ENCODE measurements at places on chromosomes 7 and 10.

- peak overlapping the region; percentile 26 for H3K4me3 ChIP-seq
These were observed 180.1 kb downstream of the ARID5B start for GRCh38 chr10:62081341-62082270.

- H3K36me3 ChIP-seq: no peaks in the 10 kb centered on the region
- H3K27ac ChIP-seq: peak overlapping the region; percentile 96
- no peaks in the 10 kb centered on the region for H3K27me3 ChIP-seq
- peak overlapping the region; percentile 62 for H3K4me3 ChIP-seq
- H3K4me1 ChIP-seq: peaks cover 46% of the 10 kb centered on the region
- no peak for DNase-seq
These were observed 19.1 kb upstream of the KLF6 start for GRCh38 chr10:3803927-3804741.

GRCh38 chr7:132255898-132256297, 320.4 kb downstream of the PLXNA4 start:
- H3K27ac ChIP-seq: no peak overlapping the region
- DNase-seq: no peak
- peaks cover 14% of the 10 kb centered on the region for H3K4me1 ChIP-seq
- H3K27me3 ChIP-seq: no peaks in the 10 kb centered on the region
- H3K4me3 ChIP-seq: no peak overlapping the region

DNA sequence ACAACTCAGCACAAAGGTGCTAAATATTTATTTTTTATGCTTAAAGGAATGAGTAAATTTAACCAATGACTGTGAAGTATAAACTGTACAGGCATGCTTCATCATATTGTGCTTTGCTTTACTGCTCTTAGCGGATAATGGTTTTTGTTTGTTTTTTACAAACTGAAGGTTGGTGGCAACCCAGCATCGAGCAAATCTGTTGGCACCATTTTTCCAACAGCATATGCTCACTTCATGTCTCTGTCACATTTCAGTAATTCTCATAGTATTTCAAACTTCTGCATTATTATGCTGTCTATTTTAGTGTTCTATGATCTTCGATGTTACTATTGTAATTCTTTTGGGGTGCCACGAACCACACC, 22.8 kb downstream of the BRAF start:
- H3K4me1 ChIP-seq: peaks cover 20% of the 10 kb centered on the region
- no peak overlapping the region for H3K27ac ChIP-seq
- no peak for DNase-seq
- no peak overlapping the region for H3K4me3 ChIP-seq

- peaks cover 4% of the 10 kb centered on the region for H3K4me1 ChIP-seq
- H3K27ac ChIP-seq: no peak overlapping the region
- H3K27me3 ChIP-seq: no peaks in the 10 kb centered on the region
- no peaks in the 10 kb centered on the region for H3K36me3 ChIP-seq
- no peak for DNase-seq
These were observed 100.7 kb upstream of the INHBA start for GRCh38 chr7:41803569-41803968.

DNA sequence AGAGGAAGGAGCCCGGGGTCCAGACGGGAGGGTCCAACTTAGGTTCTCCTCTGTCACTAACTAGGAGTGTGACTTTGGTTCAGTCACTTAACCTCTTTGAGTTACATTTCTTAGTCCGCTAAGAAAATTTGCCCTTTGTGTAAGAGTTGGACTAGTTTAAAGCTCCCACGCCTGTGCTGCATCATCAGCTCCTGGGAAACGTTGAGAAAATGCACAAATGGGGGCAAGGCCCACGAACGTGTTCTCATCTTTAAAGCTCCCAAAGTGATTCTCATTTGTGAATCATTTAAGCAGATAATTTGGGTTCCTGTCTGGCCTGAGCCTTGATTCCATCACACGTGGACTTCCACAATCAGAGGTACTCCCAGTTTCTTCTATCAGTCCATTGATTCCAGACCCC, 6.3 kb downstream of the ZNF467 start:
- peaks cover 87% of the 10 kb centered on the region for H3K27me3 ChIP-seq
- H3K27ac ChIP-seq: no peak overlapping the region
- H3K36me3 ChIP-seq: peaks cover 6% of the 10 kb centered on the region
- peaks cover 10% of the 10 kb centered on the region for H3K4me1 ChIP-seq

DNA sequence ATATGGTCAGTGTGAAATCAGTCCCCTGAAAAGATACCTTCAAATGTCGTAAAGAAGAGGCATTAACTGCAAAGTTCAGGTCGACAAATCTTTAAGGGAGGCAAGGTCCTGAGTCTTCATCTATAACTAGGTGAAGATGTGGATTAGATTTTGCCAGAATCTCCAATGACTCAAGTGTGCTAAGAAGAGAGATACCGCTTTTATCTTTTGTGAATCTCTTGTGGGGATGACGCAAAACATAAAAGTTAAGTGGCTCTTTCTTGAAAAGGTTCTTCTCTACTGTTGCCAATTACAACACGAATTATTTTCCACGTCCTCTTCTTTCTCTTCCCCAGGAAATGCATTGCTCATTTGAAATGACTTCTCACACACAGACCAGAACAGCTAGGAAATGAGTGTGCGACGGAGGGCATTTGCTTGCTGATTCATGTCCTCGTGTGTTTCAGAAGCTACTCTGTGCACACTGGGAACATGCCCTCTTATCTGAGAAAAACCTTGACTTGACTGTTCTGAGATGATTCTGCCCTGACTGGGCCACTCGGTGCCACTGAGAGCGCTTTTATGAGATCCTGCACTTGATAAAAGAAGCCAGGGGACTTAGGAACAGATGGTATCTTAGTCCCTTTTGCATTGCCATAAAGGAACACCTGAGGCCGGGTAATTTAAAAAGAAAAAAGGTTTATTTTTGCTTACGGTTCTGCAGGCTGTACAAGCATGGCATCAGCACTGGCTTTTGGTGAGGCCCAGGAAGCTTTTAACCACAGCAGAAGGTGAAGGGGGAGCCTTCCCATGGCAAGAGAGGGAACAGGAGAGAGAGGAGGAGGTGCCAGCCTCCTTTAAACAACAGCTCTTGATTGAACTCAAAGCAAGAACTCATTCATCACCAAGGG, 169.5 kb upstream of the PFKP start:
- peaks cover 2% of the 10 kb centered on the region for H3K27me3 ChIP-seq
- DNase-seq: no peak
- H3K4me3 ChIP-seq: no peak overlapping the region
- no peaks in the 10 kb centered on the region for H3K36me3 ChIP-seq

- no peaks in the 10 kb centered on the region for H3K27me3 ChIP-seq
- no peak overlapping the region for H3K4me3 ChIP-seq
- H3K4me1 ChIP-seq: peaks cover 19% of the 10 kb centered on the region
- no peak overlapping the region for H3K27ac ChIP-seq
- DNase-seq: no peak
These were observed 33.4 kb downstream of the XPNPEP1 start for GRCh38 chr10:109889867-109890266.

- H3K4me1 ChIP-seq: no peaks in the 10 kb centered on the region
- H3K4me3 ChIP-seq: no peak overlapping the region
- no peak overlapping the region for H3K27ac ChIP-seq
- no peak for DNase-seq
- H3K36me3 ChIP-seq: no peaks in the 10 kb centered on the region
These were observed 7.1 kb upstream of the TFPI2 start for GRCh38 chr7:93897680-93898079.

DNA sequence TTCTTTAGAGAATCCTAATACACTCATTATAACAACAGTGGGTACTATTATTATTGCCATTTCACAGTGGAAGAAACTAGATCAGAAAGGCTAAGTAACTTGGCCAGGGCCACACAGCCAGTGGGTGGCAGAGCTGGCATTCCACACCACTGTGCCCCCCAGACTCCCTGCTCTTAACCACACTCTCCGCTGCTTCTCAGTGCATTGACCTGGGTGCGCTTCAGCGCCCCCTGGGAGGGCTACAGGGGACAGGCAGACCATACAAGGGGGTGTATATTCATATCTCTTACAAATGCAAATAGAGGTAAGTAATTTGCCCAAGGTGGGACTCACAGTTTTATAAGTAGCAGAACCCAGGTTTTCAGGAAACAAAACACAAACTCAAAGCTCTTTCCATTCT, 77.0 kb upstream of the NMT2 start:
- peaks cover 7% of the 10 kb centered on the region for H3K36me3 ChIP-seq
- no peak overlapping the region for H3K27ac ChIP-seq
- H3K4me1 ChIP-seq: no peaks in the 10 kb centered on the region
- no peak for DNase-seq
- H3K27me3 ChIP-seq: no peaks in the 10 kb centered on the region

DNA sequence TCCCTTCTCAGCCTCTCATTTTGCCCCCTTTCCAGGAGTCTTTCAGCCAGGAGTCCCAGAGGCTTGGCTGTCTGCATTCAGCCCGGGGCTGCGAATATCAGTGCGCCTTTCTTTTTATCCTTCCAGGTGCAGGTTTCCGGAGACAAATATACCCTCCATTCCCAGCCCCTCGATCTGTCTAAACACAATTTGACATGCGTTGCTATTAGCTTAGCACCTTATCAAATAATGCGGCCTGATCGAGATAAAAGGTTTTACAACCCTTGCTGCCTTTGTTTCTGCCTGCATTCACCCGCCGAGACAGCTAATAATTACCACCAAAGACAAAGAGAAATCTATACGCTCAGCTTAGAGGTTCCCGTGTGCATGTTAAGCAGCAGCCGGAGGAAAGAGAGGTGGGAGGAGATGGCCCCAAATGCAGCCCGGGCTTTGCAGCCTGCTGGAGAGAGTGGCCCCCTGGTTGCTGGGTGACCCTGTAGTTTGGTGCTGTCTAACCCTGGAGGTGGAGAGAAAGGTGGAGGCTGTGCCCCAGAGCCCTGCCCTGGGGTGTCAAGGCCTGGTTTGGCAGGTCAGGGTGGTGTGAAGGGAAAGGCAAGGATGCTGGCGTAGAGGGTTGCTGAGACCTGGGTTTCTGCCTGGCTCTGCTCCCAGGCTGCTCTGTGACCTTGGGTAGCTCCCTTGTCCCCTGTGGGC, 185.3 kb downstream of the RPS24 start:
- no peaks in the 10 kb centered on the region for H3K27me3 ChIP-seq
- H3K36me3 ChIP-seq: no peaks in the 10 kb centered on the region
- DNase-seq: no peak
- peak overlapping the region; percentile 35 for H3K27ac ChIP-seq
- peaks cover 49% of the 10 kb centered on the region for H3K4me1 ChIP-seq
- H3K4me3 ChIP-seq: no peak overlapping the region

GRCh38 chr7:127792528-127793342, 140.7 kb downstream of the SND1 start:
- H3K27me3 ChIP-seq: no peaks in the 10 kb centered on the region
- peaks cover 6% of the 10 kb centered on the region for H3K4me1 ChIP-seq

DNA sequence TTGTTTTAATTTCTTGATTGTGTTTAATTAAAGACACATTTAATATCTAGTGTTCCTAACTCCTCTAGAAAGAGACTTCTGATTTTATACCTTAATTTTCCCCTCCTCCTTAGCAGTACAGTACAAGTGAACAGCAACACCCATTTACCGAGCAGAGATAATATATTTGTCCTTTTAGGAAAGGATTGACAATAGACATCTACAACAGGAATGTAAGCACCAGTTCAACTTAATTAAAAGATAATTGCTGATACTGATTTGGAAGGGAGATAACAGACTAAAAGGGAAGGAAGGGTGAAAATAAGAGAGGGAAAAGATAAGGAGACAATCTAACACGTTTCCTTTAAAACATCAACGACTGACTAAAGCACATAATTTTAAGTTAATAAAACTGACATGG, 119.3 kb downstream of the SRPK2 start:
- peaks cover 16% of the 10 kb centered on the region for H3K4me1 ChIP-seq
- no peak for DNase-seq
- H3K27ac ChIP-seq: peak overlapping the region; percentile 48
- H3K27me3 ChIP-seq: no peaks in the 10 kb centered on the region

DNA sequence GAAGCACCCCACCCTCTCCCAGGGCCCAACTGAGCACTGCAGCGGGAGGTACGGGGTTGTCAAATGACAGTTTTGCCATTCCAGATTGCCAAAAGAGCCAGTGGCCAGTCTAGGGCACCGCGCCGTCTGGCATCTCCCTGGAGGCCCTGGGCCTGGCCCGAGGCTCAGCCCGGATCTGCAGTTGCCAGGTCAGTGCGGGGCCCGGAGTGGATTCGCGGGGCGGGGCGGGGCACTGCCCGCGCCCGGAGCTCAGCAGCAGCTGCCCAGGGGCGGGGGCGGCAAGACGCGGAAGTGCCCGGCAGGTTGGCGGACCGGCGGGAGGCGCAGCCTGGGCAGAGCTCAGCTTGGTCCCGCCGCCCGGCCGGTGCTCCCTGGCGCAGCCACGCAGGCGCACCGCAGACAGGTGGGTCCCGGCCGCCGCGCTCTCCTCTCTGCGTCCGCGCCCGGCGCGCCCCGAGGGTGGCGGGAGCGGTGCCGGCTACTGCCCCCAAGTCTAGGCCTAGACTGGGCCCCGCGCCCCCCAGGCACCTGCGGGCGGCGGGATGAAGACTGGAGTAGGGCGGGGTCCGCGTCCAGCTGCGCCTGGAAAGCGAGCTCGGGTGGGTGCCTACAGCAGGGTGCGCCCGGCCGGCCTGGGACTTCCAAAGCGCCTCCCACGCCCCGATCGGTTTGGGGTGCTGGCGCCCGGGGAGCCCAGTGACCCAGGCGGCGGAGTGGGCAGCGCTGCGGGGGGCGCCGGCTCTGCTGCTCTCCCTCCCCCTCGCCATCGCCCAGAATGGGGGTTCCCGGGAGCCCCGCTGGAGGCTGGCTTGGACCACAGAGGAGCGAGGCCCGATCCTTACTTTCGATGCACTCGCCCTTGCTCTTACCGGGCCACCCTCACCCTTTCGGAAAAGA, at the start of gene IRF5:
Gene IRF5 (plus strand): TSS at position 281 of the 897 bp plus-strand sequence. CDS start 4,155 bp downstream, outside the sequence.
- no peak within 1 kb of the TSS for H3K27ac ChIP-seq
- H3K36me3 ChIP-seq: peaks cover 2% of the 10 kb centered on the region
- H3K27me3 ChIP-seq: peaks cover 78% of the 10 kb centered on the region
- peaks cover 12% of the 10 kb centered on the region for H3K4me1 ChIP-seq
